ENCODE measurements at places on chromosomes 5 and 9.

GRCh38 chr5:134101686-134102439 is 12.6 kb upstream of the TCF7 start:
- no peak for DNase-seq

DNA sequence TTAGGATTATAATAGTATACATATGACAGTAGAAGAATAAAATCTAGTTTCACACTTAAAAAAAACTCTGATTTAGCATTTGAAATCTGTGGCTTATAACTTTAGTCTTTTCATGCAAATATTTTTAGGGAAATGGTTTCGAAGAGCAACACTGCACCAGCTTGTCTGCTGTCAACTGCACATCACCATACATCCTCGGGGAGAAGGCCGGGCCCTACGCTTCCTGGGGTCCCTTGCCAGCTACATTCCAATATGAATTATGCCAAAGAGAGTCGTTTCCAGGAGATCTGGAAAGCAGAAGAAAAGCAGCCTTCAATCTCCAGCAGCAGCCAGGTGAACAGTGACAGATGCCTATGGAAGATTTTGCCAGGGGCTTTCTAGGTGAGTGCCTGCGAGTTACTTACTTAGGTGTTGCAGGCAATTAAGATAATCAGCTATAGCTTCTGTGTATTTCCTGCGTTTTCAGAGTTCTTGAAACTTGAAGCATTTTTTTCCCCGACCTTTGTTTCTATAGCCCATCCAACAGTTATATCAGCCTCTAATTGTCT is 166.8 kb downstream of the TRPM3 start:
- no peak for DNase-seq

DNA sequence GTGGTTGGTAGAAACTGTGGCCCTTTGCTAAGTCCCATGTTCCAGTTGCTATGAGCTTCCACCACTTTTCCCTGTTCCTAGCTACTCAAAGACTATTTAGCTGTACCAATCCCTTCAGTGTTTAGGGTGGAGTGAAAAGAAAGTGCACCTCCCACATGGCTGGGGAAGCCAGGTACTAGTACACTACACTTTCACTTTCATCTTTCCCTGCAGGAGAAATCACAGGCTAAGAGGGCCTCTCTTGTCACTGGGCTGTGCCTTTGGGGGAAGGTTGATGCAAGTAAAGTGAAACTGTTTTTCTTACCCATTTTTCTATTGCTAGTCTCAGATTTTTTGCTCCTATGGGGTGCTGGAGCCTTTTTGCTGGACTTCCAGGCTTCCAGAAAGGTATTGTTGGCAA is 33.5 kb upstream of the CKS2 start:
- DNase-seq: no peak

DNA sequence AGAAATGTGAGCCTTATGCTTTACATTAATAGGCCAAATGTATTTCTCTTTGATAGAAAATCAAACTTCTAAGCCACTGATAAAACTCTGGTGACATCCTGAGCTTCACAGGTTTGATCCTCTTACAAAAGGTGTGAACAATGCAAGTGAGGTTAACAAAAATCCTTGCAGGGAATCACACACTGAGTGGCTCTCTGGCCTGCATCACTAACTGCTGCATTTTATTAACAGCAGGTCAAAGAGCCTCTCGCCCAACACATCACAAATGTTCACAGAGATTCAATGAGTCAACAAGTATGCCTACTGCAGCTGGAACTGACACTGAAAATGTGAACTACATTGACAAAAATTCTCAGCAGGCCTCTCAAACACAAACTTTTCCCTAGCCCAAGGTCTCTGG is 122.3 kb downstream of the SEMA5A start:
- no peak for DNase-seq

- DNase-seq: no peak
Observed at GRCh38 chr9:130137641-130138081, 34.5 kb upstream of the NCS1 start.

DNA sequence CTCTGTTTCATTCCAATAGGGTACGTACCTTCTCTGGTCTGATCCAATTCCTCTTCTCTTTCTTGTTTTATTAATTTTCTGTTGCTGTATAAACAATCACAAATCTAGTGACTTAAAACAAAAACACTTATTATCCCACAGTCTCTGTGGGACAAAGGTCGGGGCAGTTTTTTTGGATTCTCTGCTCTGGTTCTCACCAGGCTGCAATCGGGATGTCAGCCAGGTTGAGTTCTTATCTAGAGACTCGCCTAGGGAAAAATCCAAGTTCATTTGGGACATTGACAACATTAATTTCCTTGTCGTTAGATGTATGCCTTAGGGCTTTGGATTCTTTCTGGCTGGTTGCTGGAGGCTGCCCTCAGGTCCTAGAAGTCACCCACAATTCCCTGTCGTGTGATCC is 430.5 kb upstream of the RORB start:
- no peak for DNase-seq

GRCh38 chr5:163362840-163363371 is 74.5 kb upstream of the CCNG1 start:
- DNase-seq: no peak

DNA sequence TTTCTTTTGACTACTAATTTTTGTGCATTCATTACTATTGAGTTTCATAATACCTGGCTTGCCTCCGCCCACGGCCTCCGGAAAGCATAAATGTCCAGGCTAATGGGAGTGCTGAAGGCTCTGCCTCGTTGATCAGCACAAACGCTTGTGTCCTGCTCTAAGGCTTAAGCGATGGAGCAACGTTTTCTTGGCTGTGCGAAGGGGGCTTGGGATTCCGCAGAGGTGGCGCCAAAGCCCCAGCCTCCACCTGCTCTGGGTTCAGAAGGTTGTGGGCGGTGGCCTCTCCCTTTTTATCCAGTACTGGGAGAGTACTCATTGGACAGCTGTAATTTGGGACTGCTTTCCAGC is 19.7 kb downstream of the ANXA2R start:
- DNase-seq: no peak

DNA sequence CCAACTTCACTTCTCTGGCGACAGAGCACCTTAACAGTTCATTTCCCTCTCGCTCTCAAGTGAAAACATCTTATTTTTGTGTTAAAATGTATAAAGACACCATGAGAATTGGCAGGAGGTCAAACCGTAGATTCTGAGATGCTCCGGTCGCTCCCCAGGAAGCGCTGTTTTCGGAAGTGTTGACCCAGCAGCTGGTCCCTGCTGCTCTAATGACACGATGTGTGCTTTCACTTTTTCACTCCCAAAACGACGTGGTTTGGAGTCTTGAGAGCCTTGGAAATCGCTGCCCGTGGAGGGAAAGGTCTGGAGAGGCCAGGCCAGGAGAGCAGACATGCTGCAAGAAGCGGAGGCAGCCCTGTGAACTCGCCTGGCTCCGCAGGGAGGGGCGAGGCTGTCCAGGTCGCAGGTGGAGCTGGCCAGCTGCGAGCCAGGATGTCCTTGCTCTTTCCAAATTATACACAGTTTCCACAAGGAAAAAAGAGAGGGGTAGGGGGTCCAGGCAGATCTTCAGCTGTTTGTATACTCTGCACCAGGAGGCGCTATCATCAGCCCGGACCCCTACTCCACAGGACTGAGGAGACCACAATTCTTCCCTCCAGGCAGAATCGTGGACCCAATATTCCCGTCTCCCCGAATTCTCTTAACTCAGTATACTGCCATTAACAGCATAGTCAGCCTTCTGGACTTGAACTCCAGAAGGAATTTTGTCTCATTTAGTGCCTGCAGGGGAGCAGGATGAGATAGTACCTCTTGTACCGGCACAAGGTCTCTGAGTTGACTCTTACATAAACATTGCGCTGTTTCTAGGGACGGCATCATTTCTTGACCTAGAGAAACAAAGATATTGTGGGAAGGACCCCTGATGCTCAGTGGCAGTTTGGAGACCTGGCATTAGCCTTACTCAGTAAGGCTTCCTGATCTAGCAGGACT is 248.6 kb upstream of the ANKRD55 start:
- DNase-seq: no peak

DNA sequence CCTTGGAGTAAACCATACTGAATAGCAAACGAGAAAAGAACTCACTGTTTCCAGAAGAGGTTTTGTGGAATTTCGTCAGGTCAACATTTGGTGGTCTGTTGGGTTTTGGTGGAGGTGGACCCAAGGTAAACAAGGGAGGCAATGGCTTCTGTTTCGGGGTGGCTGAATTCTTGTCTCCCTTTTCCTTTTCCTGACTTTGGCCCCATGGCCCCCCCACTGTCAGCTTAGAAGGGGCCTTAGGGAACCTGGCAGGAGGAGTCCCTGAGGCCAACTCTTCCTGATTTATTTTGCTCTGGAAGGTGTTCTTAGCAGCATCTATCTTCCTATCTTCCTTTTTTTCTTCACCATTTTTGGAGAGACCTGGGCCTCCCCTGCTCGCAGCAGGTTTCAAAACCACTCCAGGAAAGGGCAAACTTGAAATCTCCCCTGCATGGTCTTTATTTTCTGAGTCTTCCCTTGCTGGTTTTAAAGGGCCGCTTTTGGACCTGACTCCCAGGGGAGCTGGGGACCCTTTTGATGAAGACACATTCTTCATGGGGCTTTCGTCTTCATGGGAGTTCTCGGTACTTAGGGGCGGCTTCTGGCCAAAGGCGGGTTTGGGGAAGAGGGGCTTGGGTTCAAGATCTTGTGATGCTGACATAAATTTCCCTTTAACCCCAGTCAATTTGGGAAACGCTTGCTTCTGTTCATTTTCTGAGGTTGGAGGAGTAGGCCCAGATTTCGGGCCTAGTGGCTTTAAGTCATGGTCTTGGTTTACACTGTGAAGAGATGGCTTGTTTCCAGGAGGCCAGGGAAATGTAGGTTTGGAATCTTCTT is 17.4 kb downstream of the FYB1 start:
- DNase-seq: no peak

DNA sequence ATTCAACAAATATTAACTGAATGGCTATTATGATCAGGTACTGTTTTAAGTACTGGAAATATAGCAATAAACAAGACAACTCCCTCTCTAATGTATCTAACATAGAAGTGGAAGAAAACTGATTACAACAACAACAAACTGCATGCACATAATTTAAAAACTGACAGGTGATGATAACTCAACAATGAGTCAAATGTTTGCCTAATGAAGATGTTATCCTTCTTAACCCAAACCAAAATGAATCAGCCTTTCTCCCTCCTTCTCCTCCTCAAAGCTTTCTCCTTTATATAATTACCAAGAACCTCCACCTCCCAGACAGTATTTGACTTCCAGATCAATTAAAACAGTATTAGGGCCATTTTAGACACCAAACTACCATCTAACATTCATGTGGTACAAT is 49.3 kb downstream of the RICTOR start:
- DNase-seq: no peak

GRCh38 chr5:139658501-139658927 is 10.4 kb downstream of the CXXC5 start:
- DNase-seq: no peak

DNA sequence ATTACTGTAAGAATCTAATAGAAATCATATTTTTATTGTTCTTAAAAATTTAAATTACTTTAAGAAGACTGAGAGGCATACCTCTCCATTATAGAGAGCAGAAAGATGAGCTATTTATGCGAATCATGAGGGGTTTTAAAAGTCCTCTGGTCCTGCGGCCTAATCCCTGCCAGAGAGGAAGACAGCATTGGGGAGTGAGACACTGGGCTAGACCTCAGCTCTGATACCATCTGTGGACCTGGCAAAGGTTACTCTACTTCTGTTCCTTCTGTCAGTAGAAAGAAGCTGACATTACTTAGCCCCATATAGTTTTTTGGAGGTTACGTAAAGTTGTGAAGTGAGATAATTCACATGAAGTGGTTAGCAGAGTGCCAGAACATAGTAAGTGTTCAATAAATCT is 103.6 kb downstream of the CCDC192 start:
- DNase-seq: no peak

GRCh38 chr5:180795771-180796313 is 6.8 kb downstream of the MGAT1 start:
- DNase-seq: no peak

- no peak for DNase-seq
Observed at GRCh38 chr9:95511616-95511931, 5.2 kb downstream of the PTCH1 start.

DNA sequence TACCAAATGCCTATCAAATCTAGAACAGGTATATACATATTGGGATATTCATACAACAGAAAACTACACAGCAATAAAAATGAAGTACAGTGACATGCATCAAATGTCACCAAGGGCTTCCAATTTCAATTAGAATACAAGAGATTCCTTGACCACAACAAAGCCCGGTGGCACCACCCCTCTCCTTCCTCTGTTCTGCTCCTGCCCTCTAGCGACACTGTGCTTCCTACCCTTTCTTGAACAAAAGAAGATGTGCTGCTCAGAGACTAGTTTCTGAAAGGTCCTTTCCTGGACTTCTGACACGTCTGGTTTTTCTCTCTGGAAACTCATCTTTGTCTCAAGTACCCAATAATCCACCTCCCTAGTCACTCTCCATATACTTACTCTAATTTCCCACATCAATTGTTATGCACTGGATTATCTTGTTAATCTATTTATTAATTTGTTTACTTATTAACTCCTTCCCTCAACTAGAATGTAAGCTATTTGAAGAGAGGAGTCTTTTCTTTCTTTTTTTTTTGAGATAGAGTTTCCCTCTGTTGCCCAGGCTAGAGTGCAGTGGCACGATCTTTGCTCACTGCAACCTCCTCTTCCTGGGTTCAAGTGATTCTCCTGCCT is 70.4 kb upstream of the CTSV start:
- DNase-seq: peak; percentile 6

DNA sequence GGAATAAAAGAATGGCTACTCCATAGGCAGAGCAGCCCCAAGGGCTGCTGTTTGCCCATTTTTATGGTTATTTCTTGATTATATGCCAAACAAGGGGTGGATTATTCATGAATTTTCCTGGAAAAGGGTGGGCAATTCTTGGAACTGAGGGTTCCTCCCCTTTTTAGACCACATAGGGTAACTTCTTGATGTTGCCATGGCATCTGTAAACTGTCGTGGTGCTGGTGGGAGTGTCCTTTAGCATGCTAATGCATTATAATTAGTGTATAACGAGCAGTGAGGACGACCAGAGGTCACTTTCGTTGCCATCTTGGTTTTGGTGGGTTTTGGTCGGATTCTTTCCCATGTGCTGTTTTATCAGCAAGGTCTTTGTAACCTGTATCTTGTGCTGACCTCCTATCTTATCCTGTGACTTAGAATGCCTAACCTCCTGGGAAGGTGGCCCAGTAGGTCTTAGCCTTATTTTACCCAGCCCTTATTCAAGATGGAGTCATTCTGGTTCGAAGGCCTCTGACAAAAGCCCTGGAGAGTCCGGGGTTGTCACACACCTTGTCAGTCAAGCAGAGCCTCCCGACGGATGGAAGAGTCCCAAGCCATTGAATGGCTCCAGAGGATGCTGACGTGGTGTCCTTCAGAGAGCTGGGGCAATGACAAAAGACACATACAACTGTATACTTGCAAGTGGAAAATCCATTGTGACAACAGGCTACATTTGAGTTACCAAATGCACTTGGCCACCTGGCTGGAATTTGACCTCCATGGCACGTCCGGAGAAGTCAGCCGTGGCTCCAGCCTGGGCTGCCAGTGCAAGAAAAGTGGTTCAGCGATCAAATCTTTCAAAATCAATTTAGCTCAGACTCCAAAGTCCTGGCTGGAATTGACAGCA is 67.1 kb upstream of the CLINT1 start:
- no peak for DNase-seq

DNA sequence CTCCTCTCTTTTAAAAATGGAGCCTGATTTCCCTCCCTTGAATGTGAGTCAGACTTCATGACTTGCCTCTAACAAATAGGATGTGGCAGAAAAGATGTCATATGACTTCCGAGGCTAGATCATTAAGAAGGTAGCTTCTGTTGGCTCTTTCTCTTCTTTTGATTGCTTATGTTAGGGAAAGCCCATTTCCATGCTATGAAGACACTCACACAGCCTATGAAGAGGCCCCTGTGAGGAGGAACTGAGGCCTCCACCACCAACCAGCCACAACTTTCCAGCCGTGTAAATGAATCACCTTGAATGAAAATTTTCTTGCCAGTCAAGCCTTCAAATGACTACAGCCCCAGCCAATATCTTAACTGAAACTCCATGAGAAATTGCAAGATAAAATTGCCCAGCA is 413.4 kb downstream of the TMEM38B start:
- DNase-seq: no peak
